ENCODE measurements at places on chromosomes 5 and 9. TPM values are rescaled to one million over a fixed set of nuclear protein-coding genes. Genes with fewer than 3 reads are reported as not detected.

- DNase-seq, result no peak
Measured at GRCh38 chr5:174794931-174795672, 70.7 kb downstream of the MSX2 start.

DNA sequence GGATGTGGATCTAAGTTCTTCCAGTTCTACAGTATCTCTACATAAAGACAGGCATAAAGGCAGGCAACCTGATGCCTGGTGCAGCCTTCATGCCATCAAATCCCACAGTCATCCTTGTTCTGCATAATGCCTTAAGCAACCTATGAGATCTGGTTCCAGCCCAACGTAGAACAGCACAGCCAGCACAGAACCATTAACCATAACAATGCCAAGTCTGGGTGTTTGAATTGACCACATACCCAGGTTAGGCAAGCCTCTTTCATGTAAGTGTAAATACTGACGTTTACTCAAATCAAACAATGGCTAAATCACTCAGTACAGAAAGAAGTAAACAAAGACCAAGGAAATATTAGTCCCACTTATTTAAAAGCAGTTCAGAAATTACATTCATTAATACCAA lies 195.0 kb downstream of the ADAMTSL1 start:
- no peak for DNase-seq

GRCh38 chr9:14198047-14198840 lies 115.7 kb downstream of the NFIB start:
- DNase-seq, result no peak

DNA sequence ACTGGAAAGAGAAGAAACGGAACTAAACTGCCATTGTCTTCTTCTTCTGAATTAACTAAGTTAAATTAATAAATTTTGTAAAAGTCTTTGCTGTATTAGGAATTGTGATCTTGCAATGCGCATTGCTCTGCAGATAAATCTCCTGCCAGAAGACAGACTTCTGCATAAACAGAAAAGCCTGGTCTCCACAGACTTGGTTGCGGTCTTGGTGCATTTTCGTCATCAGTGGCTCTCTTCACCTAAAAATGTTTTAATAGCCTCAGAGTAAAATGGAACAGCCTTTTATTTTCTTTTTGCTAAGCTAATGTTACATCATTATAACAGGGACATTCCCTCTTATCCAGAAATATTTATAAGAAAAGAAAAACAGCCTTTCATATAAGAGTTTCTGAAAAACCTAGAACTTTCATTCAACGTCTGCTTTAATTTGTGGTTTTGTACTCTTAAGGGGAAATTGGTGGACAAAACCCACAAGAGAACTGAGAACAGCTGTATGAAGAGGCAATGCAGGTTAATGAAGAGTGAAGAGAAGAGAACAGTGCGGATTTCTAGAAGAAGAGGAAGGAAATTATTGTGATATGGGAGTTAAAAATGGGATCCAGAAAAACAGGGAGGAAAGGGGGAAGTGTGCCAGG lies 10.1 kb downstream of the IFNA5 start:
- no peak for DNase-seq

DNA sequence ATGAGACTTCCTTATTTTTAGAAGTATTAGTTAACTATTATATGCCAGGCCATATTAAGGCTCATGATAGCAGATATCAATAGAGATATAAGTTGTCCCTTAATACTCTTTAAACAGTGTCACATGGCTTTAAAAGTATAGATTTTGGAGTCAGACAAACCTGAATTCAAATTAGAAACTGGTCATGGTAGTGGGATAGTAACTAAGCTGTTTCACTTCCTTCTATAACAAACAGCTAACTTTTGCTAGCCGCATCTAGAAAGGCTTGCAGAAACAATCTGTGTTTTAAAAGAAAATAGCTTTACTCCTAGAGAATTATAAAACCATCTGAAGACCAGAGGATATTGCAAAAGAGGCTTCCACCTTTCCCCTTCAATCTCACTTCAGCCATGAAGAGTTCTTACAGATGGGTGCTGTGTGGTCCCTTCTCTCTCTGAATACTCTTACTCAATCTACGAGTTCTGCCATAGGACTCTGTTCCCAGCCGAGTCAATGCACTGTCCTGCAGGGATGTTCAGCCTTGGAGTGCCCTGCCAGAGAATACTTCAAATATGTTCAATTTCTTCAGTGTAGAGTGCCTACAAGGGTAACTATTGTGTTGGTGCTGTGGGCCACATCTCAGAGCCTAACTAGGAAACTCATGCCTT lies 810.2 kb downstream of the EFNA5 start:
- DNase-seq, result no peak

GRCh38 chr5:147697380-147697779 lies 85.1 kb downstream of the JAKMIP2 start:
- no peak for DNase-seq

DNA sequence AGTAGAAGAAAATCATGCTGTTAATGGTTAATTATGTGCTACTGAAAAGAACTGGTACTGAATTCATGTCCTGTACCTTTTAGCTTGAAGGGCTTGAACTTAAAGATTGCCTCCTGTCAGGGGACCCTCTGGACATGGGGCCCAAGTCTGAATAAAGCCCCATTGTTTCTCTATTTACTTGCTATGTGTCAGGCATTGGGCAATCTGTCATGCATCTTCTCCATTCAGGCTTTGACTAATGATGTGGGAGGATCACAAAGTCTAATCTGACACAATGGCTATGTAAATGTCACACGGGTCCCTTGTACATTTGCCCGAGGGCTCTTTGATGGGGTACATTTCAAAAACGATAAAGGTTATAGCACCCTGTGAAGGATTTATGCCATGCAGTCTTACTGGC lies 64.0 kb upstream of the TUSC1 start:
- DNase-seq, result no peak

GRCh38 chr5:72842816-72843215 lies 26.4 kb downstream of the TNPO1 start:
- DNase-seq, result no peak

DNA sequence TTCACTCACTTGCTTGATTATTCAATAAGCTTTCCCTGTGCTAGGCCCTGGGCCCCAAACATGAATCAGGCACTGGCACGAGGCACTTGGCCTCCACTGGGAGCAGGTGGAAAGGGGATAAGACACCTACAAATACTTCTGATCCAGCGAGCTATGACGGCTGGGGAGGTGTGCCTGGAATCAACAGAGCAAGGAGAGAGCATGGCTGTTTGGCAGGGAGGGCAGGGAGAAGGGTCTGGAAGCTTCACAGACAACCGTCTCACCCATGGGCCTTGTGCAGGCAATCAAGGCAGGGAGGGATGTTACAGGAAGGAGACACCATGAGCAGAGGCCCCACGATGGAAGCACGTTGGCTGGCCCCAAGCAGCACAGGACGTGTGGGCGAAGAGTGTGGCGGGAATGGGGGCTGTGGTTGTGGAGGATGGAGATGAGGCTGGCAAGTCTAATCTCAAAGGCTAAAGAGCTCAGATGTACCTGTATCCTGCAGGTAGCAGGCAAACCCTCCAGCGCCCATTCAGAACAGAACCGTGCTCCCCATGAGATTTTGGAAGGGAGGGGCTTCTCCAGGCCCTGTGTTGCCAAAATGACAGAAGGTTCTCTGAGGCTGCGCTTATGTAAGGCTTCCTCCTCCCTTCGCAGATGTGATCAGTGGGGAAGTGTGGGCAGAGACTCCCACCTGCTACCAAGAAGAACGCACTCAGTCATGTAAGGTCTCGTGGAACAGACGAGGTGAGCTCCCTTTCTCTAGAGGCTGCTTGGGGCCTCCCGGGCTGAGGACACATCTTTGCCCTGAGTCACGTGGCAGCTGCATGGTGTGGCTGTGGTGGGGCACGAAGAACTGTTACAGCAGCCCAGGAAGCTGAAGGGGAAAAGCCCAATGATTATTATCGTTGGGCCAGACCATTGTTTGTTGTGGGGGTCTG lies 189.7 kb downstream of the DAB2IP start:
- DNase-seq, result no peak

DNA sequence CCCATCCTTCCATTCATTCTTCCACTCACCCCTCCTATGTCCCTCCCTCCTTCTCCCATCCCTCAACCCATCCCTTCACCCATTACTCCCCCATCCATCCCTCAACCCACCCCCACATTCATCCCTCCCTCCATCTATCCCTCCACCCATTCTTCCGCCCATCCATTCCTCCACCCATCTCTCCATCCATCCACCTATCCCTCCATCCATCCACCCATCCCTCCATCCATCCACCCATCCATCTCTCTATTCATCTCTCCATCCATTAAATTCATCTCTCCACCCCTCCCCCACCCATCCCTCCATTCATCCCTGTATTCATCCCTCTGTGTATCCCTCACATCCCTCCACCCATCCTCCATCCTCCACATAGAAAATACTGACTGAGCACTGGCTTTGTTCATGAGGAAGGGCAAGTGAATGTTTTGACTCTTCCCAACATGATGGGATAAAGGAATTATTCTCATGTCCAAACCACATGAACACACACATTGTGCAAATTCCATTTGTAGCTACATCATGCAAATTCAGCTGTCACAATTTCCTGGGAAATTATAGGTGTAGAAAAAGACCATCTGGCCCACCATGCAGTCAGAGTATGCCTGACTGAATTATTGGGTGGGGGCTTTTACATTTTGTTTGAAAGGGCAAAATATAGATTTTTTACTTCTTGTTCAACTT lies 6.9 kb upstream of the VAV2 start:
- no peak for DNase-seq

- DNase-seq, result no peak
Measured at GRCh38 chr5:32600054-32600622, 14.8 kb downstream of the SUB1 start.

DNA sequence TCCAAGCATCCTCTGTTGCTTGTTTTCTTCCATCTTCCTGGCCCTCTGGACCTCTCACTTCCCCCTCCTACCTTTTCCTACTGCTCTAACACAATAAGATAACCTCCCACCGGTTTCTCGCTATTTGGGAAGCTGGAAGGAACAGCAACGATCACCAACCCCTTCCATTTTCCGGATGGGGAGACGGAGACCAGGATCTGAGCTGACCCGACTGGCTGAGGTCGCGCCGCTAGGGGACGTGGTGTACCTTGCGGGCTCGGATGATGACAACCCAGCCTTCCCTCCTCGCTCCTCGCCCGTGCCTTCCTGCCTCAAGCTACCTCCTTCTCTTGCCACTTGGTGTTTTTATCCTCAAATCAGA lies 1.9 kb downstream of the LPAR1 start:
- DNase-seq, result no peak

DNA sequence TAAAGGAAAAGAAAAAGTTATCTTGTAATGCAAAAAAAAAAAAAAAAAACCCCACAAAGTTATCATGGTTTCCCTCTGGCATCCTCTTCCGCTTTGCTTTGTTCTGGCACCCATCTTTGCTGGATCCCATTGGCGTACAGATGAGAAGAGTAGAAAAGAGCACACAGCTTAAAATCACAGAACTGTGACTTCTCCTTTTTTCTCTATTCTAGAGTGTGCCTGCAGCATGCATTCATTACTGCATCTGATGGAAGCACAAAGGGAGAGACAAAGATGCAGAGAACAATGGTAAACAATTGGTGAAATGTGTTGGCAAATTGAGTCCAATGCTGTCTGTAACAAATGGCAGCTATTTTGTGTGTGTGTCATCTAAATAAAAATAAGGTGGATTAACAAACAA lies 440.8 kb upstream of the PIK3R1 start:
- DNase-seq, result no peak

GRCh38 chr9:113508111-113508749 lies 44.7 kb downstream of the RGS3 start:
- no peak for DNase-seq

GRCh38 chr9:107229241-107229741 lies 53.8 kb upstream of the RAD23B start:
- no peak for DNase-seq

DNA sequence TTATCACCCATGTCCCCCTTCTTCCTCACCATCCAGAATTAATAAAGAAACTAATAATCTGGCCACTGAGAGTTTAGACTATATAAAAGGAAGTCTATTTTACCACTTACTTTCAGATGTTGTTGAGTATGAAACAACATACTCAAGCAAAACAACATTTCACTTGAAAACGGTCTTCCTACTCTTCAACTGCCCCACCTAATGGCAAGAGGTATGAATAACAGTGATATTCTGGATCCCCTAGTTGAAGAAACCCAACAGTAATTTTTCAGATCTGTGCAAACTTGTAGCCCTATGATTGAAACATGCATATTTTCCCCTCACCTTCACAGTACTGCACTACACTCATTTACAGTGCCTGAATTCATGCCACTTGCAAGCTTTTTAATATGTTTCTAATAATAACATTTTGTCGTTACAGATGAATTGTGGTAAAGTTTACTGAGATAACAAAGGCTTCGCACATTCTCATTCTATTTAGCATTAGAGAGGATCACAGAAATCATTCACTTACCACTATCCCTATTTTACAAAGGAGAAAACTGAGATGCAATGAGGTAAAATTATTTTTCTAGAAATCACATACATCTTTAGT lies 267.9 kb upstream of the PDE4D start:
- no peak for DNase-seq

DNA sequence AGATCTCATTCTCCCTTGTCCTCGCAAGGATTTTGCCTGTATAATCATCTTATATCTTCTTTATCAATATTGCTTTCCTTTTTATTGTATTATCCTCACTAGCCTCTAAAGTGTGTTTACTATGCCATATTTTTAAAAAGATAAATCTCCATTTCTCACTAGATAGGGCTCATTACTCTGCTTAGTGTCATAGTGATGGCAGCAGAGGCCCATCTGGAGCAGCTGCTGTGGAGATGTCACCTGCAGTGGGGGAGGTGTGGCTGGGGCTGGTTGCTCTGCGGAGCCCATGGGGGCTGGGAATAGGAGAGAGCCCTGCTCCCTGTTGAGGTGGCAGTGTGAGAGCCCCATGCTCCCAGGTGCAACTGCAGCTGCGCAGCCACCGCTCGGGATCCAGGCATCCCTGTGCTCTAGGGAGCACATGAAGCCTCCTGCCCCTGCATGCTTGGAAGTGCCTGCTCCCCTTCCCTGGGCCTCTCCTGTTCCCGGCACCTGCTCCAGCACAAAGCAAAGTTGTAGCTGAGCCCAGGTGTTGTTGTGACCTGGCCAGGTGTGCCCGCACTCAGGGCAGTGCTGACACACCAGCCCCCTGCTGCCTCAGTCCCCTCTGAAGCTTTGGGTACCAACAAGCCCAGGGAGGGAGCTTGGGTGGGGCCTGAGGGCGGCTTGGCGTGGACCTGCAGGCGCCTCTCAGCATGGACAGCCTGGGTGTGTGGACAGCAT lies 144.6 kb upstream of the MRPS30 start:
- no peak for DNase-seq

GRCh38 chr5:36529142-36529541 lies 77.3 kb upstream of the SLC1A3 start:
- DNase-seq, result no peak

The CACNA1B gene
- 0.39 TPM for polyA plus RNA-seq

GRCh38 chr5:83703059-83703458 lies 17.6 kb downstream of the HAPLN1 start:
- DNase-seq, result no peak

- no peak for DNase-seq
Measured at GRCh38 chr9:127360829-127361228, 36.1 kb upstream of the SLC2A8 start.

DNA sequence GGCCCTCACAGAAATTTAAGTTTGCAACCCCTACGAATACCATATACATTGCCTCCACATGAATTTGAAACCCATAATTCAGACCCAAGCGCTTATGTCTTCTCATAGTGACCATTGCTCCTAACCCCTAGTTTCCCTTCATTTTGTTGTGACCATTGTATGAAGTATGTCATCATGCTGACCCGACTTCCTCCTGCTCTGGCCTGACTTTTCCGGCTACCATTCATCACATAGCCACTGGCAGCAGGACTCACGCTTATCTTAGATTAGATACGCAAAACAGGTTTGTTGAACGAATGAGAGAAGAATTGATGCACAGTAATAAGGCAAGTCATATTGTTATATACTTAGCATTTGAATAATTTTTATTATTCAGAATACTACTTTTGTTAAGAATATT lies 345.4 kb downstream of the FBXL17 start:
- no peak for DNase-seq

Data from left renal cortex interstitium (tissue), 4 donors.